ENCODE measurements at places on chromosomes 16 and 17.

DNA sequence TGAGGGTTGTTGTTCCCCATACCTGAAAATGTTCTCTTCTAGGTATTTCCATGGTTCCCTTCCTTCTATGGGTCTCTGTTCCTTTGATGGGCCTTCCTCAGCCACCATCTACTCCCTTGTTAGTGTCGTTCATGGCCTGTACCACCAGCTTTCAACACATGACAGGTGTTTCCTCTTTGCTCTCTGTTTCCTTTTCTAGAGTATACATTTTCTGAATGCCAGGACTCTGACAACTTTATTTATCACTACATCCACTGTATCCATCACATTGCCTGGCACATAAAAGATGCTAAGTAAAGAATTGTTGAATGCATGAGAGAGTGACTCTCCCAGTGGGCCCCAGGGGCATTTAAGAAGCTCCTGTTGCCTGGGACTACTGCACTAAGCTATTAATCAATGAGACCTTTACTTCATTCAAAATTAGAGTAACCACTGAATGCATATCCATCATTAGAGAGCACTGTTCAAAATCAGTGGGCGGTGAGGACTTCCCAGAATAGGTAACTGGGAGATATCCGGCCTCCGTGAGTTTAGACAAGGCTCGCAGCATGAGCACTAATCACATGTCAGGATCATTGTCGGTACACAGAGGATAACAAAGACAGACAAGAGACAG lies 255.0 kb downstream of the CBLN1 start:
- DNase-seq, result no peak

GRCh38 chr16:70685061-70685937 lies 554 bp downstream of the MTSS2 start:
- DNase-seq, result no peak

DNA sequence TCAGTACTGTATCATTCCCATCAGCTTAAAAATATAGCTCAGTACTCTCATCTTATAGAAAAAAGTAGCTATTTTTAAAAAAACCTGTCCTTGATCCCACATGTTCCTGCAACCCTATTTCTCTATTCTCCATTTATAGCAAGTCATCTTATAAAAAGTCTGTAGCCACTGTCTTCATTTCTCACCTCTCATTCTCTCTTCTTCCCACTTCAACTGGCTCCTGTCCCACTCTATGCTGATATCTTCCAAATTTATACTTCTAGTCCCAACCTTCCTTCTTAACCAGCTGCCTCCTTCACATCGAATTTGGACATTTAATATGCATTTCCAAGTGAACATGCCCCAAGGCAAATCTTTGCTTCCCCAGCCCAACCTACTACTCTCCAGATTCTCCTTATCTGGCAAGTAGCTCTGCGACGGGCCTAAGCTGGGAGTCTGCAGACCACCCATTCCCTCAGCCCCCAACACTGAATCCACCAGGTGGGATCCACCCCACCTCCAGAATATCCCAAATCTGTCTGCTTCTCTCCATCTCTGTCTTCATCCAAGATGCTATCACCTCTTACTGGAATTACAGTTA lies 52.0 kb upstream of the TANC2 start:
- no peak for DNase-seq

DNA sequence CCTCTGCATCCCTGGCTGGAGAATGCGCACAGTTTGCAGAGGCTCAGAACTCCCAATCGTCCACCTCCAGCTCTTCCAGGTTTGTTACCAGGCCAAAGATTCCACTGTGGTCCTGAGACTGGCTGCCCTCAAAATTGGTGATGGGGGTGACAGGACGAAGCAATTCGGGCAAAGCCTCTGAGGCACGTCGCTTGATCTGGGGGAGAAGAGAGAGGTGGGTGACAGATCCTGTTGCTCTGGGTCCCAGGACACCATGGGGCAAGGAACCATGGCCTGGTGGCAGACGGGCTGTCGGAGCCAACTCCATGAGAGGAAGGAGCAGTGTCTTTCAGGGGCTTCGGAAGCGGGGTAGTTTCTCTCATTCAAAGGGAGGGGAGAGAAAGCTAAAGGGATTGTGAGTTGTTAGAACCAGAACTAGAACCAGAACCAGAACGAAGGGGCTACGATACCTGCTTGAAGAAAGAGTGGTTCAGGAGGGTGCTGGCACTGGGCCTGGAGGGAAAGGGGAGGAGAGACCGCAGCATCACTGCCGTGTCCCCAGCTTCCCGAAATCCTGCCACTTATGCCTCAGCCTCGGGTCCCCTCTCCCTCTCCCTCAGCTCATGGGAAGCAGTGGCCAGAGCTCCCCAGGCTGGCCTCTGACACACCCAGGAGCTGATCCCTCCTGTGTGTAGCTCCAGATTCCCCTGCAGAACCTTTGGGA lies 3.8 kb upstream of the LIMD2 start:
- no peak for DNase-seq

DNA sequence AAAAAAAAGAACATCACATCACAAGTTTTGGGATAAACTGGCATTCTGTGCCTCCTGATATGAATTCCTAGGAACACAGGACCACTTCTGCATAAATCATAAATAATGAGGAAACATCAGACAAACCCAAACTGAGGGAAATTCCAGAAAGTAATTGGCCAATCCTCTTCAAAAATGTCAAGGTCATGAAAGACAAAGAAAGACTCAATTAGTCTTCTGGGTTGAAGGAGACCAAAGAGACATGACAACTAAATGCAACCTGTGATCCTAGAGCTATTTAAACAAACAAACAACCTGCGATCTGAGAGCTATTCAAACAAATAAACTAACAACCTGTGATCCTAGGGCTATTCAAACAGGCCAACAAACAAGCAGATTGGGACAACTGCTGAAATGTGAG lies 144.3 kb downstream of the VPS53 start:
- no peak for DNase-seq

DNA sequence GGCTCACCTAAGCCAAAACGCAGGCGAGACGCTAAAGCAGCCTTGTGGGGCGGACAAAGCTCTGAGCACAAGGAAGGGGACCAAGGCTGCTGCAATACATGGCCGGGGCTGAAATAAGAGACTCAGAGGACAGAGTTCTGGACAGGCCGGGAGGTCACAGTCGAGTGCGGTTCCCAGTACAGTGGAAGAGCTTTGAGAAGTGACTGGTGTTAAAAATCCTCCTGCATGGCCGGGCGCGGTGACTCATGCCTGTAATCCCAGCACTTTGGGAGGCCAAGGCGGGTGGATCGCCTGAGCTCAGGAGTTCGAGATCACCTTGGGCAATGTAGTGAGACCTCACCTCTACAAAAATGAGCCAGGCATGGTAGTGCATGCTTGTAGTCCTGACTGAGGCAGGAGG lies 10.5 kb downstream of the TTYH2 start:
- no peak for DNase-seq

- no peak for DNase-seq
These were observed 18.2 kb upstream of the KRT20 start for GRCh38 chr17:40903129-40903847.

DNA sequence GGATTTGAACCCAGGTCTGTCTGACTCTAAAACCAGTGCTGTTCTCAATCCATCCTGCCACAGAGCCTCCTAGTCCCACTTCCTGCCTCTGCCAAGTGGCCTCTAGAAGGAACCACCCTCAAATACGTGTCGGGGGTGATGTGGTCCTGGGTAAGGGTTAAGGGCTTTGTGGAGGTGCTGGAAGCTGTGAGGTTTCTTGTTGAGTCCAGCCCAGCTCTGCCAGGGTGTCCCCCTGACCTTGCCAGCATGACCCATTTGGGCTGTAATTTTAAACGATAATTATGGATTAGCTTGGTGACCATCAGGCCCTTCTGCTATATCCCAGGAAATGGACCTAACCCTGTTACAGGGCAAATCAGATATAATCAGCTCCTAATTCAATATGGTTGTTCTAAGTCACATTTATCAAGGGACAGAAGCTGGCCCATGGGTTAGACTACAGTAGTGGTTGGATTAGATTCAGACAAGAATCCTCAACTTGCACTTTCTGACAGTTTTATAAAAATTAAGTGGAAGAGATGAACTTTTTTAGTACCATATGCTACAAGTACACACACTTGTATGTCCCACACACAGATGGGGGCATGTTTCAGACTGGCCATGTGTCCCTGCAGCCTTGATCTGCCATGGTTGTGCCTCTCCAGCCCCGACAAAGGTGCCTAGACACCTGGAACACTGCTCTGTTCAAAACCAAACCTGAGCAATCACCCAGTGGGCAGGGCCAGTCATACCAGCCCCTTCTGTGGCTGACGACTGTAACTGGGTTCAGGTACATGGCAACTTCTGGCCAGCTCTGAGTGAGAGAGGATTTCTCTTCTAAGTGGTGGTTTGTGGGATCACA lies 48.0 kb downstream of the SMPD3 start:
- no peak for DNase-seq

GRCh38 chr17:10033959-10034358 lies 128.9 kb upstream of the RCVRN start:
- peak; percentile 74 for DNase-seq

DNA sequence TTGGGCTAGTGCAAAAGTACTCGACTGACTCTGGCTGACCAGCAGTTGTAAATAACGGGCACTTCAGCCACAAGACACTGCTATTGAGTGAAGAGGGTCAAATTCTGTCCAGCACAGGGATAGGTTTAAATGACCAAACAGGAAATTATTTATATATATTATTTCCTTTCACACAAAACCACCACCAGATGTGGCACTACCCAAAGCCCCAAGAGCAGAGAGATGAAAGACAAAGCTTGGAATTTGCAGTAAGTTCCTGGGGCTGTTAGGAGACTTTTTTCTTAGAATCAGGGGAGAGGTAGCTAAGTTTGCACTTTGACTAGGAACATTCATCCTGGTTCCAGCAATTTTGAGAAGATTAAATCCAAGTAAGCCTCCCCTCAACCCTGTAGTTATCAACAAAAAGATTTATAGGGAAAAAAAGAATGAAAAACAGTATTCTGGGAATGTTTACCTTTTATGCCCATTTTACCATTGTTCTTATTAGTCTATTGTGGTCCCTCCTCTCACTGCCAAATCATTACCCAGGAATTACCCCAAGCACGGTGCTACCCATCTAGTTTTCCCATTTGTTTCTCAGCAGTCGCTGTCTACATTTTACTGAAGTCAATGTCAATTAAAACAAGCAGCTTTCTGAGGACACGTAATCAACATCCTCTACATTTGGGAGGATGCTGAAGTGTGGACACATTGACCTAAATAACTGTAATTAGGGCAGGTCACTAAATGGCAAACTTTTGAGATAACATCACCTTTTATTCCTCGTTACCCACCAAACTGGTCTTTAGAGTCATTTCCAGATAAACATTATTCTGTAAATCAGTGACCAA lies 43.5 kb downstream of the GRB7 start:
- DNase-seq, result no peak

DNA sequence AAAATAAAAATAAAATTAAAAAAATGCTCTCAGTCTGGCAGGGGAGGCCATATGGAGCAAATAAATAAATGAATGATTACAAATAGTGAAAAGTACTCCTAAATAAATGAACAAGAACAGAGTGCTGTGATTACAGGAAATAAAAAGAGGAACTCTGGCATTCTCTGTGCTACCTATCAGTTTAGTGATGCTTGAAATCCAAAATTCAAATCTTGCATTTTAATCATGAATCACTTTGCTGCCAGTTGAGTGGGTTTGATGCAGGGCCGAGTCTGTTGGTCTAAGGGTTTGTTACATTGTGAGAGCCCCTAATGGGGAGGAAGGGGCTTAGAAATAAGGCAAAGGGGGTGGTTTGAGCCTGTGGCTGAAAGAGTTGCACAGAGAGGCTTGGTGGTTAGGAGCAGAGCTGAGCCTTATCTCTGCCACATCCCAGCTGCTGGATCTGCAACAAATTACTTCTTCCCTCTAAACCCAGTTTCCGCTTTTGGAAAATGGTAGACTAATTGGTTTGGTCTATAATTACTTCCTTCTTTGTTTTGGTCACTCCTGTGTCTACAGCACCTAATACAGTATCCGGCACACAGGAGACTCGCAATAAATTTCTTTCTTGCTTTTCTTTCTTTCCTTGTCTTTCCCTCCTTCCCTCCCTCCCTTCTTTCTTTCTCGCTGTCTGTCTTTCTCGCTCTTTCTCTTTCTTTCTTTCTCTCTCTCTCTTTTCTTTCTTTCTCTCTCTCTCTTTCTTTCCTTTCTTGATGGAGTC lies 6.3 kb upstream of the ABCC1 start:
- DNase-seq, result no peak

GRCh38 chr17:8337802-8338752 lies 1.6 kb upstream of the ODF4 start:
- no peak for DNase-seq

GRCh38 chr16:66508248-66508913 lies 41.5 kb downstream of the TK2 start:
- DNase-seq, result no peak

DNA sequence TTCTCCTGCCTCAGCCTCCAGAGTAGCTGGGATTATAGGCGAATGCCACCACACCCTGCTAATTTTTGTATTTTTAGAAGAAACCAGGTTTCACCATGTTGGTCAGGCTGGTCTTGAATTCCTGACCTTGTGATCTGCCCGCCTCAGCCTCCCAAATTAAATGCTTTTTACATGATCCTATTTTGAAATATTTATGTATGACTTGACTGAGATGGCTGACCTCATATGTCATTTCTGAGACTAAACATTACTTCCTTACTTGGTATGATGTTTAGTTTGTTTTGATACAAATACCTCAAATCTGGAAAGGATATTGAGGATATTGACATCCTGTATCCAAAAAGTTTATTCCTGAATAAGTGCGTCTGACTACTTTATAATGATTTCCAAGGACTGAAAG lies 11.9 kb downstream of the CALCOCO2 start:
- no peak for DNase-seq

- no peak for DNase-seq
These were observed 137.1 kb upstream of the ELAC2 start for GRCh38 chr17:13154930-13155329.

DNA sequence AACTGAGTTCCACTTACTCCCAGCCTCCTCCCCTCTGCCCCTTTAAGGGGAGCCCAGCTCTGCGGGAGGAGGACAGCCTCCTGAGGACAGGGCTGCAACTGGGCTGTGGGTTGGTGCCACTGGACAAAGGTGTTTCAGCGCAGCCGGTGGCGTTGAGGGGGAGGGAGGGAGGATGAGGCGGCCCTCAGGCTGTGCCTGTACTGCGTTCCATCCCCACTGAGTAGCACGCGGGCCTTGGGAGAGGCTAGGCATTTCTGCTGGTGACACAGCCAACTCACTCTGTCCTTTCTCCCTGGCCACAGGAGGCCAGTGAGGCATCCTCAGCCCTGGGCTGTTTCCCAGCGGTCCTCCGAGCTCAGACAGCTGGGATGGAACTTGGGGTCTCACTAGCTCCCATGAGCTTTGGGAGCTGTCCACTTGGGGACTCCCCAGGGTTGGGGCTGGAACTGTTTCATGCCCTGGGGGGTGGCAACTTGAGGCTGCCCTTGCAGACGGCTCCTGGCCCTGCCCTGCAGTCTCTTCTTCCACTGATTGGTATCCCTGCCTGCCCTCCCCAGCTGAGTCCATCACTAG lies 70.5 kb downstream of the MPRIP start:
- DNase-seq, result no peak

GRCh38 chr16:11140466-11140865 lies 115.5 kb downstream of the SOCS1 start:
- DNase-seq, result no peak

All from ascending aorta (tissue), 2 donors.